Esophagus muscularis mucosa (tissue), 4 donors: ENCODE measurements at places on chromosomes 7 and 10.
A peak's percentile ranks its signal among the peaks of the same experiment; 100 is the strongest.

DNA sequence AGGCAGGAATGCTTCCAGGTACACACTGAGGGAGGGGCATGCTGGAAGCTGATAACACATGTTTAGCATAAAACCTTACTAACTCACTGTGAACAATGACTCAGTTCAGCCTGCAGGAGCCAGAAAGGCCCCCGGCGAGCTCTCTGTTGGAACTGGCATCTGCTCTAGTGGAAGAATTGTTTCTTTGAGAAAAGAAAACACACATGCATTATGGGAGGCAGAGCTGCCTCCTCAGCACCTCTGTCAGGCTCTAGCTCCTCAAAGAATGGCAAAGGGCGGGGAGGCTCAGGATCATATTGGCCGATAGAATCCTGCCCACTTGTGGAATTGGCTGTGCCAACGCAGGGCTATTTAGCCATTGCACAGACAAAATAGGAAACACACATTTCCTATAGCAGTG, 338.3 kb downstream of the CXCL12 start:
- no peak for DNase-seq

- DNase-seq: no peak
Measured at GRCh38 chr7:138565451-138566114, 105.5 kb downstream of the TRIM24 start.

- DNase-seq: no peak
Measured at GRCh38 chr10:19892270-19892669, 76.0 kb downstream of the PLXDC2 start.

GRCh38 chr10:32298075-32298812, 48.7 kb downstream of the EPC1 start:
- no peak for DNase-seq

GRCh38 chr10:31343551-31343950, 24.5 kb downstream of the ZEB1 start:
- DNase-seq: no peak

DNA sequence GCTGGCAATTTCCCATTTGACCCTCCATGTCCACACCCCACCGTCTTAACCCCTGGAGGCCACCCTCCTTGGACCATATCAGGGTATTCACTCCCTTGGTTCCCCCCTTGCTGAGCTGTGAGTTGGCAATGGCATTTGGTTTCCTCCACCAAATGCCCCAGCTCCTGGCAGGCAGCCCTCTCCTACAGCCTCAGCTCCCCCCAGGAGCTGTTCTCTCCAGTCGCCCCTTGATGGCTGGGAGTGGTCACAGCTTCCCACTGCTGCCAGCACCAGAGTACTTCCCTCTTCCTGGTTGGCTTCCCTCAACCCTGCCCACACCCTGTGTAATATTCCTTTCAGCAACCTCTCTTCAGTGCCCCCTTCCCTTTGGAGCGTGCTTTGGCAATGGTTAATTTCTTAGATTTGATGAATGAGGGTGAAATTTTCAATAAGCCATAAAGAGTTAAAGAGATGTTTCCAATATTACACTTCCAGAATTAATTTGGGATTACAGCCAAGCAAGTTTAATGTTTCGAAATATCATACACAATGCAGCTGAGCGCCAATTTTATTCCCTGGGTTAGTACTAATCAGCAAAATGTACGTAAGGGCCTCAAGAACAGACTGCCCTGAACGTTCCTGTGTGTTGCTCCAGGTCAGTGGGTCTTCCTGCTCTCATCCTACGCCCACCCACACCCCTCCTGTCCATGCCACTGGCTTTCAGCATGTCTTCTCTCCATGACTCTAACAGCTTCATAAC, 207.1 kb upstream of the NFE2L3 start:
- no peak for DNase-seq

DNA sequence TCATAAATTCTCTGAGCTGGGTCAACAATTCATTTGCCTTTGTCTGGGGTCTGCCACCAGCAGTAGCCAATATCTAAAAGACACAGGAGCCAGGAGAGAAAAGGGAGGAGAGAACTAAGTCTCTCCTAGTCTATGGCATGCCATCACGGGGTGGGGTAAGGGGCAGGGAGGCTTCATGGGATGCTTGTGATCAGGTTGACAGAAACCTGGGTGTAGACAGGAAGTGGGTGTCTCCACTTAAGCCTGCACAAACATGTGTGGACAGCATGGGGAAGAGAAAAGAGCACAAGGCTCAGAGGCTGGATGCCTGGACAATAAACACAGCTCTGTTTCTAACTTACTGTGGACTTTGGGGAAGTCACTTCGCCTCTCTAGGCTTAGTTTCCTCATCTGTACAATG, 11.5 kb upstream of the C10orf53 start:
- peak; percentile 64 for DNase-seq

DNA sequence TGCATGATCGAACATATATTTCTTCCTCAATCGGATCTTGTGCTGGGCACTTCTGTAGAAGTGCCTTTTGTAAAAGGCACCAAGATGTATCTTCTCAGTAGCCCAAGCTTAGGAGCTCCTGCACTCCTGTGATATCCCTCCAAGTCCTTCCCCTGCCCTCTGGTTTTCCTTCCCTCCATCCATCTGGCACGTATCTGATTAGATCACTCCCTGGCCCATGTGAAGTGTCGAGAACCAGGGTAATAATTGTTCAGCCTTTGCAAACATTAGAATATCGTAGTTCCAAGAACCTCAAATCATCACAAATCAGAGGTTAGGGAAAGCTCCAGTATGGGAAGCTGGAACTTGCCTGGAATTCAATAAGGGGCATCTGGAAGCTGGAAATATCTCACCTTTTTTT, 221.1 kb upstream of the AUTS2 start:
- no peak for DNase-seq

DNA sequence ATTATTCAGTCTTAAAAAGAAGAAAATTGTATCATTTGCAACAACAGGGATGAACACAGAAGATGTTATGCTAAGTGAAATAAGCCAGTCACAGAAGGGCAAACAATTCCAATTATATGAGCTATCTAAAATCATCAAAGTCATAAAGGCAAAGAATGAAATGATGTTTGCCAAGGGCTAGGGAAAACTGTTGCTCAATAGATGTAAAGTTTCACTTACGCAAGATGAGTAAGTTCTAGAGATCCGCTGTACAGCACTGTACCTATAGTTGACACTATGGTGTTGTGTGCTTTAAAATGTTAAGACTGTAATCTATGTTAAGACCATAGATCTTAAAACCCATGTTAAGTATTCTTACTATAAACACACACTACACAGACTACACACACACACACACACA, 904.6 kb upstream of the LRRN3 start:
- no peak for DNase-seq

DNA sequence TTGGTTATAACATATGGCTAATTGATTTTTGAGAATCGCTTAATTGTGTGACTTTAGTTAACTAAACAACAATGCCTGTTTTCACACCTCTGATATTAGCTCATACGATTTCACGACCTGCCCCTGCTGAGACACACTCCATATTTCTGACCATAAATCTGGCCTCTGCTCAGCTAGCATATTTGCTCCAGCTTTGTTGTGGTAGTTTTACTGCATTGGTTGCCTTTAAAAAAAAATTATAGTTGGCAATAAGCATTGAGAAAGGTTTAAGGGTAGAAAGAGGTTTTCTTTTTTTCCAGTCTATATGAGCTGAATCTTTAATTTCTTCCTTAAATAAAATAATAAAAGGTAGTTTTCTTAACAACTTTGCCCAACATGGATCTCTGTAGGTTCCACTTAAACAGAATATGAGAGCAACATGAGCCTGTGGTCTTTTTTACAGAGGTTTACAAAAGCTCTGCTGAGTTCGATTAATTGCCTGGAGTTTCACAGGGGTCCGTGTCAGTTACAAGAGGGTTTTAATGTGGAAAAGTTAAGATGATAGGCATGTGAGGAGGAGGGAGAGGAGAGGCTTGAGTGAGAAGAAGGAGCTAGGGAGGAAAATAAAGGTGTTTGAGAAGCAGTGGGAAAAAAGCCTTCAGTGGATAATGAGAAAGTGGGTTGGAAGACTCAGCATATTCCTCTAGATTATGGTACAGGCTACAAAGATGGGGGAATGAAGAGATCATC, 318.2 kb downstream of the CXCL12 start:
- DNase-seq: peak; percentile 50

DNA sequence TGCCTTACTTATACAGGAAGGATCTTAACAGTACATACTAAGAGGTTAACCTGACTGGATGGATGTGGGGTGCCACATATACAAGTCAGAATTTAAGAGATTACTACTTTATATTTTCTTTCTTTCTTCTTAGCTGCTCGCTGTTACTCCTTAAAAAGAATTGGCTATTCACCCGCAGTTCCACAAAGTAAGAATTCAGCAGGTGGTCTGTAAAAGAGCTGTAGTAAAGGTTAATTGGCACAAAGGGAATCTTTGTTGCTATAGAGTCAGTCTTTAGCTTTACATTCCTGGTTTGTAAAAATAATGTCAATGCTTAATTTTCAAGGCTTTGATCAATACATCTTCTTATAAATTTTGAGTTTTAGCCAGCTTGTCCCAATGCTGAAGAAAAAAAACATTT, 43.2 kb downstream of the RALA start:
- DNase-seq: no peak

DNA sequence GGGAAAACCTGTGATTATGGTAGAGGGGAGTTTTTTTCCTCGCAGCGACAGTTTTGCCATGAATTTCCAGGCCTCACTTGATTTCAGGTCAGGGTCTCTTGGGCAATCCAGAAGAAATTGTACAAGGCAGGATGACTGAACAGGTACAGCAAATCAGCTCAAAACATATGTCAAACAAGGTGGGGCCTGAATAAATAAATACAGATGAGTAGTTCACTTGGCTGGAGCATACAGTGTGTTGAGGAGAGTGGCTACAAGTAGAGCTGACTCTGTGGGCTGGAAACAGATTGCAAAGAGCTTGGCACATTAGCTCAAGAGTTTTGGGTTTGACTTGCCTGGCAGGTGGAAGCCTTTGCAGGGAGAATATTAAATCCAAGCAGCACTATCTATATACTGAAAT, 15.0 kb downstream of the GIMAP8 start:
- DNase-seq: peak; percentile 26

GRCh38 chr7:105815576-105815975, 60.8 kb downstream of the ATXN7L1 start:
- no peak for DNase-seq

DNA sequence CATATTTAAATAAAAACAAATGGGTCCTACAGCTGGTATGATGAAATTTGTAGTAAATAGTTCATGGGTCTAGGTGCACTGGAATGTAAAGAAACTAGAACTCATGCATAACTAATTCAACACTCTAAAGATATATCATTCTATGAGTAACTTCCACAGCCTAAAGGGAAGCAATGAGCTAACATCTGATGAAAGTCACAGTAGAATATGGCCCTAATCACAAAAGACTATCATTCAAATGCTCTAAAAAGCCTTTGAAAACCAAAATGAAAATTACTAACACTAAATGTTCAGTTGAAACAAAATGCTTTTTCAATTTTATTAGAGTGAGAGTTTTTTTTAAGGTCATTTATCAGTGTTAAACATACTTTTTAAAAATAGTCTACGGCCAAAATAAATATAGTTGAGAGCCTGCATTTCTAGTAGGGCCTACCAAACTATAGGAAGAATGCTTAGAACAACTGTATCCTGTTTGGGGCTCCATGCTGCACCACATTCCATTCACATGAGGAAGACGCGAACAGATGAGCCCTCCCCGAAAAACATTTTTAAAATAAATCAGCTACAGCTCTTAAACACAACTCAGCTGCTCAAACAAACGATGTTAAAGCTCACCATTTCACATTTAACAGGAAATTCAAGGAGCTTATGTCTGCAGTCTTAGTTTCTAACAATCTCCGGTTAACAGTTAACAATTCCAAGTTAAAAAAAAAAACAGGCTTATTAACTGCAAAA, 134.5 kb downstream of the NRBF2 start:
- no peak for DNase-seq

- no peak for DNase-seq
Measured at GRCh38 chr7:114860206-114860605, 61.7 kb upstream of the MDFIC start.

DNA sequence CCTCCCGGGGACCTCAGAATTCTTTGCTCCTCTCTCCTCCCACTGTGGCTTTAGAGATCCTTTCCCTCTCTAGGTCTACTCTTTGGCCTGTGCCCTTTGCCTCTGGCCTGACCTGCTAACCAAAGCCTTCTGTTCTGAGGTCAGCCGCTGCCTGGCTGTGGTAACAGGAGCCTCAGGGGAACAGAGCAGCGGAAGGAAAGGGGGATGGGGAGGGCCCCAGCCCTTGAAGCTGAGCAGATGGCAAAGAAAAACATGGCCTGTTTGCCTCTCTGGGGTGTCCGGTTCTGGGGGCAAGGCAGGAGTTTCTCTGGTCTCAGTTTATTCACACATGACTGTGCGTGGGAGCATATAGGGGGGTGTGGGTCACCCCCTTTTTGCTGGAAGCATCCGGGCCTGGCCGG, 28.2 kb downstream of the COL26A1 start:
- DNase-seq: no peak

GRCh38 chr10:107733328-107734130, 569.0 kb upstream of the SORCS1 start:
- no peak for DNase-seq

DNA sequence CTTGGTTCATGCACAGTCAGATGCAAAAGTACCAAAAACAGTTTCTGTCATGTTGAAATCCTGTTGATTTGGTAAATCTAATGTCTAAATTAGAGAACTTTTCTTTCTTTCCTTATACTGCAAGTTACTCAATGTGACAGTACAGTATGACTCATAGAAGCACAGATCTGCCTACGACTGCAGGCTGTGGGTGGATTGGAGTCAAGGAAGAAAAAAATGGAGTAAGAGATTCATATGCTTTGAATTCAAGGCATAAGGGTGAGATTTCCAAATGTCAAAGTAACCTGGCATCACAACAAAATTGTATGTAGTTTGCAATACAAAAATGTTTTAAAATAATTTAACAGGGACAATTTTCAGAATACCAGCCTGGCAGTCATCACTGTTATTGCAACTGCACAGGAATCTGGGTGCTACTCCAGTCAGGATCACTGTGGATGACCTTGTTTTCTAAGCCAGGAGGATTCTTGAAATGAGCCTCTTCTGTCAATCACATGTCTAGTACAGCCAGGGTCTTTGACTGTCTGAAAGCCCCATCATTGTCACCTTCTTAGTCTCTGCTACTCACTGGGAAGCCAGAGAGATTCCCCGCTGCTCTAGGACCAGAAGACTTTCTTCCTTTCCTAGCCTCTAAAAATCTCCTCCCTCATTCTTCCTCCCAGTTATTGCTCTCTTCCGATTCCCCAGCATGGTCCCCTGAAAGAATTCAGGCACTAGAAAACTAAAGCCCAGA, 83.6 kb downstream of the CD36 start:
- peak; percentile 72 for DNase-seq

DNA sequence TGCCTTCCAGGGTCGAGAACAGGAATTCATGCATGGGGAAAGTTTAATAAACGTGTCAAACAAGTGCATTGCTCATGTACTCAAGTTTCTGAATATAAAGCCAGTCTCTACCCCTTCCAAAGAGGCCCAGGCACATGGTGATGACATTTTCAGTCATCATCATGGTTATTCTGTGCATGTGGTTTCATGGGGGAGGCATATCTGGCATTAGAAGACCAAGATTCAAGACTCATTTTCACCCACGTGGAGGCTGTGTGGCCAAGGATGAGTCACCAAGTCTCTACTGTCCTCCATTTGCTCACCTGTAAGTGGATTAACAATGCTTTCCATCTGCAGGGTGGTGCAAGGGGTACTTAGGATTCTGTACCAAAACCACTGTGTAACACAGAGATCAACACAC, 34.0 kb upstream of the CNPY1 start:
- DNase-seq: no peak
